ENCODE measurements at places on chromosomes 4 and X.

DNA sequence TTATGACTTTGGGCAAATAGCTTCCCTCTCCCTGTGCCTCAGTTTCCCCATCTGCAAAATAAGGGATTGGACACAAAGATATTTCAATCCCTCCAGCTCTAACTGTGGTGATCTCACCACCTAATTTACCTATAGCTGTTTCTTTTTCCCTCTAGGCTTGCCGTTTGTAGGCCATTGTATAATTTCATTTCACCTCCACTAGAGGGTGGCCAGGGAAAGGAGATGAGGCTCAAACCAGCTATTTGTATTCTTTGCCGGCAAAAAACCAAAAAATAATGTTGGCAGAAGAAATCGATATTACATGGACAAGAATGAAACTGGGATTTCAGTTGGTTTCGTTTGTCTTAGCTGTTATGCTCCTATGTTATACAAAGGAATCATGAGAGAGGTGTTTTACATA, 36.1 kb upstream of the DOCK11 start:
- peak; percentile 59 for DNase-seq

GRCh38 chrX:150517303-150517910, 51.0 kb upstream of the MTM1 start:
- no peak for DNase-seq

DNA sequence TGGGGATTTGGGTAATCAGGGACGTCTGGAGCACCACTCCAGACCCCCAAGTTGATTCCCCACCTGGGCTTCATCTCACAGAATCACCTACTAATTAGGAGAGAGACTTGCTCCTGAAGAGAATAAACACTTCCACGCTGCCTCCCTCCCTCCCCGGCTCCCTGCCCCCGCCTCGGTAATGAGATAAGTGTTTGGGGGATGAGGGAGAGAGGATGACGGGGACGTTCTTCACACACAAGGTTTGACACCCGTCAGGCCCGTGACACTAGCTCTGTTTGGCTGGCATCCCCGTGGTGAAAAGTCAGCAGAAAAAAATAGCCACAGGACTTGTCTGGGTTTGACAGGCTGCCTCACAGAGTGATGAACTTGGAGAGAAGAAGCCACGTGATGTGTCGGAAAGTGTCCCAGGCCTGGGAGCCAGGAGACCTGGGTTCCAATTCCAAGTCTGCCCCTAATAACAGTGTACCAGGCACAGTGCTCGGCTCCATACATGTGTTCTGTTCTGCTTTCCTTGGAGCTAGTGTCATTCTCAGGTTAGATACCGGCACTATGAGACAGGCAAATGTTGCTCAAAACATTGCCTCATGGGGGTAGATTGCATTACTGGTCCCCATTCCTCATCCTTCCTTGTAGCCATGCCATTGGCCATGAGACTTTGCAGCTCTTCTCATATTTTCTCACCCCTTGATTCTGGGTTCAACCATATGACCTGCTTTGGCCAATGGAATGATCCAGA, 578.0 kb downstream of the BCOR start:
- no peak for DNase-seq

DNA sequence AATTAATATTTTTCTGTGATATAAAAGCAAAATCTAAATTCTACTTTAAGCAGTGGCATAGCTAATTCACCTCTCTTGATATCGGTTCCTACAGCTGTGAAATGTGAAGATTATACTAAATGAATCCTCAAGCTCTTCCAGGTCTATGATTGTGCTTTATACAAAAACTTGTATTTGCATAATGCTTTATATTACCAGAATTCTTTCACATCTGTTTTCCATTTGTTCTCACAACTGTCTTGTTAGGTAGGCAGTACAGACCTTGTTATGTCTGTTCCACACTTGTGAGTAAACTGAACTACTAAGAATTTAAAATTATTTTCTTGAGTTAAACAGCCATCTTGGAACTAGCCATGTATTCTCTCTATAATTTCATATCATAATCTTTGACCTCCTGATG, 184.9 kb downstream of the RAPGEF2 start:
- no peak for DNase-seq

DNA sequence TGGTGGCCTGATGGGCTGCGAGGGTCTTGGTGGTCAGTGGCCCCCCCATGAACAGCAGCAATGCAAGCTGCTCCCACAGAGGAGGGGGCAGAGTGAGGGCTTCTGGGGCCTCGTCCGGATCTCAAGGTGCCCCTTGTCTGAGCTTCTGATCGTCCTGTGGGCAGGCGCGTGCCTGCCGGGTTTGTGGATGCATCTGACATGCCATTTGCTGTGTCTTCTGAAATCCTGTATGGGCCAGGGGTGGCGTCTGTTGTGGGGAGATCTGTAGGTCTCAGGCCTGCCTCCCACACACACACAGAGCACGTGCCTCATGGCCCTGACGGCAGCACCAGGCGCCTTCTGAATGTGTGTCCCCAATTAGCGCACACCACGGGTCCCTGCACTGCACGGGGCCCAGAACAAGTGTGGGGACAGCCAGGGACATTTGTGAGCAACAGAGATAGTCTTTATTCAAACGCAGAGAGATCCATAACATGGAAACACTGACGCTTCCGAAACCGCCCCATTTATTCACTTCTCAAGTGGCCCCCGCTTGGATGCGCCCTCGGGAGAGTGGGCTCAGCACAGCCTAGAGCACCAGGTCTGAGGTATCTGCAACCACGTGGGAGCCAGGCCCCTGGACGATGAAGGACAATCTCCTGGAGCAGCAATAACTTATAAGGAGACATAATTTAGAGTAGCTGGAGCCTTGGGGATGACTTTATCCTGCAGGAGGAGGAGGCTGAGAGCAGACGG, 5.7 kb downstream of the SPON2 start:
- DNase-seq, result no peak

- no peak for DNase-seq
These were observed 6.3 kb upstream of the LETM1 start for GRCh38 chr4:1862055-1862911.
